ENCODE measurements at places on chromosomes 5 and 9. TPM values are rescaled to one million over a fixed set of nuclear protein-coding genes. Genes with fewer than 3 reads are reported as not detected.

Gene ISL1
- total RNA-seq, result not detected

Gene IL13
- under 0.01 TPM for total RNA-seq

Gene TAS2R1
- total RNA-seq, result not detected

Gene LTC4S
- 8.6 TPM for total RNA-seq

Gene ADAMTS19
- not detected for total RNA-seq

Gene MAMDC2
- 42.3 TPM for total RNA-seq

Gene HACD4
- 18.9 TPM for total RNA-seq

Gene IFNB1
- total RNA-seq, result under 0.01 TPM

Gene CD74
- 2,842 TPM for total RNA-seq

Gene TUSC1
- total RNA-seq, result 14.3 TPM
